ENCODE measurements at places on chromosomes 1 and 21. TPM values are rescaled to one million over a fixed set of nuclear protein-coding genes. Genes with fewer than 3 reads are reported as not detected.

IL19 gene
- not detected for total RNA-seq

DNAH14 gene
- total RNA-seq, result 38.6 TPM

OLIG2 gene
- not detected for total RNA-seq

GRCh38 chr1:29256979-29257804 is 20.9 kb downstream of the PTPRU start:
- DNase-seq, result no peak

GRCh38 chr1:164794356-164794755 is 235.4 kb downstream of the PBX1 start:
- DNase-seq, result no peak

DNA sequence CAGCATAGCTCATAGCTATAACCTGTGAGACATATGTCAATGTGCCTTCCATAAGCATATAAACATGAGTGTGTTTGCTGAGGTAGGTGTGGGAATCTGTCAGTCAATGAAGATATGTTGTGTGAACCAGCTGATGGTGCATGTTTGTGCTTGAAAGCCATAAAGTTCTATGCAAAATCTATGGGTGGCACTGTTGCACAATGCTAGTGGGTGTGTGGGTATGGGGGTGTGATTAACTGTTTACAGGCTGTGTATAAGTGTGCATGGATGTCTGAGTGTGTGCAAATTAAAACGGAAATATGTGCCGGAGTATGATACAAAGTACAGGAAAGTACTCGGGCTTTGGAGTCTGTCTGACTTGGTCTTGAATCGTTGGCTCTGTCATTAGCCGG is 1.0 kb upstream of the ATP2B4 start:
- DNase-seq, result no peak

DNA sequence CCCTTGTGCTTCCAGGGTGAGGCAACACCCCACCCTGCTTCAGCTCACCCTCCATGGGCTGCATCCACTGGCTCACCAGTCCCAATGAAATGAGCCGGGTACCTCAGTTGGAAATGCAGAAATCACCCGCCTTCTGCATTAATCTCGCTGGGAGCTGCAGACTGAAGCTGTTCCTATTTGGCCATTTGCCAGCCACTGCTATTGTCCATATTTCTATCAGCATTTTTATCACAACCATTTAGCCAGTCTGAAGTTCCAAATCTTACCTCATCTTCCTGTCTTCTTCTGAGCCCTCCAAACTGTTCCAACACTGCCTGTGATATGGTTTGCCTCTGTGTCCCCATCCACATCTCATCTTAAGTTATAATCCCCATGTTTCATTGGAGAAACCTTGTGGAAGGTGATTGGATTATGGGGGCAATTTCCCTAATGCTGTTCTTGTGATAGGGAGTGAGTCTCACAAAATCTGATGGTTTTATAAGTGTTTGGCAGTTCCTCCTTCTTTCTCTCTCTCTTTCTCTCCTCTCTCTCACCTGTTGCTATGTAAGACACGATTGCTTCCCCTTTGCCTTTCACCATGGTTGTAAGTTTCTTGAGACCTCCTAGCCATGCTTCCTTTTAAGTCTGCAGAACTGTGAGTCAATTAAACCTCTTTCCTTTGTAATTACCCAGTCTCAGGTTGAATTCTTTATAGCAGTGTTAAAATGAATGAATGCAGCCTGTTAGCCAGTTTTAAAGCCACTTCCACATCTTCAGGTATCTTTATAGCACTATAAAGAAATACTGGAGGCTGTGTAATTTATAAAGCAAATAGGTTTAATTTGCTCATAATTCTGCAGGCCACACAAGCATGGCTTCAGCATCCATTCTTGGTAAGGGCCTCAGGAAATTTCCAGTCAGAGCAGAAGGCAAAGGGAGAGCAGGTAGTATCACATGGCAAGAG is 203.5 kb downstream of the FCRL5 start:
- DNase-seq, result no peak

- no peak for DNase-seq
Measured at GRCh38 chr1:225435957-225436392, 8.1 kb upstream of the LBR start.

GRCh38 chr1:57826535-57826934 is 402.7 kb upstream of the DAB1 start:
- DNase-seq, result no peak

DNA sequence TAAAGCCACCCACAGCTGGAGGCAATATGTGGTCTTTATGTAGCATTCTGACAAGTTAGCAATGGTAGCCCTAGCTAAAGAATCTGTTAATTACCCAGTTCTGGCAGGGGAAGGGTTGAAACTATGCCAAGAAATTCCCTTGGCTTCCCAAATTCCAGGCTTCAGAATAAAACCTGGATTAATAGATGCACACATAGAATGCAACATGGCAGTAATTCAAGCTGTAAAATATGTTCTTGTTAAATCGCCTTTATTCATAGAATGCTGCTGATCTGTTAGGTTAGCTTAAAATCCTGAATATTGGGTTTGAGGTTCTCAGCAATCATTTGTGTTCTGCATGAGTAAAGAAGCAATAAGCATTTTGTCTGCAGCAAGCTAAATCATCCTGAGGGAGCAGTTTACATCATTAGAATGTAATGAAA is 80.1 kb downstream of the ZNF326 start:
- DNase-seq, result no peak

DNA sequence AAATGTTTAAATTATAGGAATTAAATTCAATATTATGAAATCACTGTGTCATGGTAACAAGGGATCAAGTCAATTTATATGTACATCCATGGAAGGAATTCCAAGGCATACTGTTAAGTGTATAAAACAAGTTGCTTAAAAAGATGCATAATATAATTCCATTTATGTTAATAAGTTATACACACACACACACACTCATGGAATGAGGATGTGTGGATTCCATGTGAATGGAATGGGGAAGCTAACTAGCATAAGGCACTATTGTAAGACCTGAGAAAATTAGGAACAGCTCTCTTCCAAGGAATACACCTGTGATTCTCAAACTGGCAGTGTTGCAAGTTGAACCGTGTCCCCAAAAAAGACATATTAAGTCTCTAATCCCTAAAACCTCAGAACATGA is 17.6 kb upstream of the TRAF3IP3 start:
- DNase-seq, result no peak

GRCh38 chr1:244022311-244022710 is 28.8 kb upstream of the ZBTB18 start:
- DNase-seq, result no peak

DNA sequence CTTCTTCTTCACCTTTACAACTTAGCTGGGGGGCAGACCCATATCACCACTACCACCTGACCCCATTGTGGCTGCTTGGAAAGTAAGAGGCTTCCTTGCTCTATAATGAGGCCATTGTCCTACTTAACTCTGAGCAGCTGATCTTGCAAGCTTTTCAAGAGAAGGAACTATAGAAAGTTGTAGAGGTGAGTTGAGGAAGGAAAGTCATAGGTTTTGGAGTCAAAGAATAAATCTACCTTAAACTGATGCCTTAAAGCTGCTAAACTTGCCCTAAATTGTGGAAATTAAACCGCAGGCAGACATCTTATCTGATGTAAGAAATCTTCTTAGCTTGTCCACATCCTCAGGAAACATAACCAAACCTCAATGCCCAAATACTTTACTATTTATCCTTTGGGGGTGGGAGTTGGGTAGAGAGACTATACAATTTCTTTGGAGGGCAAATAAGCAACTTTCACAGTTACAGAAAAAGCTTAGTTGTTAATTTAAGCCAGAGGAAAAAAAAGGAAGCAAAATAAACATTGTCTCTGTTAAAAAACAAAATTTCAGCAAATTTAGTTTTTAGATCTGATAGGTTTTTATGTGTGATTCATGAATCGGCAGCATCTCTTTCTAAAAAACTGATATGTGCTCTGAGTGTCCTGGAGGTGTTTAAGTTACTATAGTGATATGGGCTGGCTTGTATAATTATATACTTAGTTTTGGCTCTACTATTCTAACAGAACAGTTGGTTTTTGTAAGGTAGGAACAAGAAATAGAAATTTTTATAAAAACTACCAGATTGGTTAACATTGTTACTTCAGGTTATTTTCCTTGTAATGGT is 4.7 kb downstream of the IL23R start:
- DNase-seq, result no peak

DNA sequence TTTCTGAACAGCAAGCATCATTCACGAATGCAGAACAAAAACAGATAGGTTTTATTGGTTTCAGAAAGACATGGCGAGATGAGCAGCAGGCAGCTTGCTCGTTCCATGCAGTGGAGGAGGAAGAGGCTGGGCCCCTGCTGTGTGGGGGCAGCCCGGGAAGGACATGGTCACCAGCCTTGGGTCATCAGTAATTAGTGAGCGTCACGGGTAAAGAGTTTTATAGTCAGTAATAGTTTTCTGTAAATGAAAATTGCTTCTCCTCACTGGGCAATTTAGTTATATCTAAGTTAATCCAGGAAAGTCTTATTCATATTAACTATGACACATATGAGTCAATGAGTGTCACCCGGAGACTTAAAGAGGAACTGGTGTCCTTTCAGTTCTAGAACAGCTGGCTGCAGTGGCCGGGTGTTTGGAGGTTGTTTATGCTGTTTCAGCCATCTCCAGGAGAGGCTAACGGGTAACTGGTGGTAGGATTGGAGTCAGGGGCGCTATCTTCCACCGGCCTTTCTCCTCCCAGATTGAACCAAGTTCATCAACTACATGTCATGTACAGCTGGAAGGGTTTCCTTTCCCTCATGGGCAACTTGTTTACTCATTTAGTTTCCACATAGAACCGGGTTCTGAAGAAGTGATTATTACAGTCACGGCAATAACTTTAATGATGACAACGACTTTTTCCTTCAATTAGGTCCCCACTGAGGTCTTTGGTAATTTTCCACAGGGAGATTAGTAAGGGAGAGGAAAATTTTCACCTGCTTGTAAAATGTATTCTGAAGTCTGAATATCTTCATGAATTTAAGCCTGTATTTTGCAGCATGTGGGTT is 34.6 kb upstream of the SLC45A1 start:
- DNase-seq, result no peak

- no peak for DNase-seq
Measured at GRCh38 chr1:183588827-183589226, 1.4 kb downstream of the NCF2 start.

- no peak for DNase-seq
Measured at GRCh38 chr1:32891241-32891570, 4.9 kb downstream of the HPCA start.
